Activated effector memory CD4-positive, alpha-beta T cell treated with Interleukin-2 at 50 U/mL for 16 hours (primary cell): ENCODE measurements at places on chromosomes 6 and 20.

GRCh38 chr20:62807444-62808210, 3.0 kb downstream of the OGFR start:
- no peak for DNase-seq

DNA sequence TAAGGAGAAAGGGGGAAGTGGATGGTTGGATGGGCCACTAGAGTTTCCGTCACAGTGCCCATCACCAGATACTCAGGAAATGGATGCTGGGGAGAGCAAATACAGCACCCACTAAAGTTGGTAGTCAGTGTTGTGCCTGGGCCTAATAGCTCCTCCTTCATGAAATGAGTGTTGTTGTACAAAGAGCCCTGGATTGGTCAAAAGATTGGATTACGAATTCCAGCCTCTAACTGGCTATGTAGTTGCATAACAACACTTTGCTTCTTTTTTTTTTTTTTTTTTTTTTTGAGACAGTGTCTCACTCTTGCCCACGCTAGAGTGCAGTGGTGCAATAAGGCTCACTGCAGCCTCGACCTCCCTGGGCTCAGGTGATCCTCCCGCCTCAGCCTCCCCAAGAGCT, 27.4 kb downstream of the KCNG1 start:
- no peak for DNase-seq

GRCh38 chr6:155448668-155449449, 6.8 kb downstream of the NOX3 start:
- DNase-seq: no peak

DNA sequence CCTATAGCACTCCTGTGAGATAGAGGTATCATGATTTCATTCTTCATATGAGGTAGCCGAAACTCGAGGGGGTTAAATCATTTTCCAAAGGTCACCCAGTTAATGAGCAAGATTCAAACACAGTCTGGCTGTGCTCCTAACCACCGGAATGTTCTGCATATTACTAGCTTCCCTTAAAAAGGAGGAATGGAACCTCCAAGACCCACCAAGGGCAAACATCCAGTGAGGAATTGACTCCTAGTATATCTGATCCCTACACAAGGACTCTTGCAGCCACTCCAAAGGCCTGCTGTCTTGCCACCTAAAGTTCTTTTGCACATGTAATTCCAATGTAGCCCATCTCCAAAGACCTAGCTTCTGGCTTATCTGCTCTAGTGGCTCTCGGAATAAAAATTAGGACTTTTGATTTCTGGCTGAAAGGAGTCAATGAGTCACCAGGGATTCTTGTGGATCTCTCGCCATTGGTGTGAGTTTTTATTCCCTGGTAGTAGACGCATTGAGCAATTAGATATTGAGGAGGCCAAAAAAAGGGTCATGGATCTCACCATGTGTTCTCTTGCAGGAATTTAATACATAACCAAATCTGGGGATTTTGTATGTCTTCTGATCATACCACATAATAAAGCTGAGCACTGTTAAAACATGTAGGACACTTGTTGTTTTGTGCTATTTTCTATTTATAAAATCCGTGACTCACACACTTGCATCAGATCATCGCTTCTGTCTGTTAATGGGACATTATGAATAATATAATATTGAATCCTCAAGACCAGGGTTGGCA, 9.1 kb downstream of the BCAS1 start:
- DNase-seq: no peak

DNA sequence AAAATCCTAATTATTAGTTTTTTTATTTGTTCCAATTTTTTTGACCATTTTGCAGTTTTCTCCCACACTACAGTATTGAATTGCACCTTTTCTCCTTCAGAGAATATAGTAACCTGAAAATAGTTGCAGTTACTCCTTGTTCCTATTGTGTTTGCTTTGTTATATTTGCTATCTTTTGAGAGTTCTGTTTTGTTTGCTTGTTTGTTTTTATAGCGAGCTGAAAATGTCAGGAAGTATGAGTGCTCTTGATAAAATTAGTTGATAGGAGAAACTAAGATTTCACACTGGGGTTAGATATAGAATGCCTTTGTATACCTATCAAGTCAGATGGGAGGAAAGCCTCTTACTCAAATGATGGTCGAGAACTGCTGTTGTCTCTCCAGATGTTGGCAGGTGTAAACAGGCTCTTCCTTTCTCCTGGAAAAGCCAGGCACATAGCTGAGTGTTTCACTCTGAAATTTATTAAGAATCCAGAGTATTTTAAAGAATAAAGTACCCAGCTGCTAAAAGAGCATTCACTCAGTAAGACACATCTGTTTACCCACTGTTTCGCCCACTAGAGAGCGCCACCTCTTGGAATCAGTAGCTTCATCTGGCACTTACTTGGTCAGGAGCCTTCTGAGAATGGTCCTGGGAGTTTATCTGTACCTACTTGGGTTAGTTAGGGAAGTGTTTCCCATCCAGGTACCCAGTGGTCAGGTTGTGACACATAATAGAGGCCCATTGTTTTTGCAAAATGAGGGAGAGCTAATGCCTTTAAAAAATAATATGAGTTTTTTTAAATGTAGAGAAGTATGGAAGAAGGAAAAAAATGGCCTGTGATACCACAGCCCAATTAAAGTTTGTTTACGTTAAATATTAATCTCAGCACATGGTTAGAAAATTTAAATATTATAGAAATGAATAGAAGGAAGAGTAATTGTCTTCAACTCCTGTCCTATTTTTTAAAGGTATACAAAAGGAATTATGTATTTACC, 11.2 kb downstream of the NT5DC1 start:
- no peak for DNase-seq

DNA sequence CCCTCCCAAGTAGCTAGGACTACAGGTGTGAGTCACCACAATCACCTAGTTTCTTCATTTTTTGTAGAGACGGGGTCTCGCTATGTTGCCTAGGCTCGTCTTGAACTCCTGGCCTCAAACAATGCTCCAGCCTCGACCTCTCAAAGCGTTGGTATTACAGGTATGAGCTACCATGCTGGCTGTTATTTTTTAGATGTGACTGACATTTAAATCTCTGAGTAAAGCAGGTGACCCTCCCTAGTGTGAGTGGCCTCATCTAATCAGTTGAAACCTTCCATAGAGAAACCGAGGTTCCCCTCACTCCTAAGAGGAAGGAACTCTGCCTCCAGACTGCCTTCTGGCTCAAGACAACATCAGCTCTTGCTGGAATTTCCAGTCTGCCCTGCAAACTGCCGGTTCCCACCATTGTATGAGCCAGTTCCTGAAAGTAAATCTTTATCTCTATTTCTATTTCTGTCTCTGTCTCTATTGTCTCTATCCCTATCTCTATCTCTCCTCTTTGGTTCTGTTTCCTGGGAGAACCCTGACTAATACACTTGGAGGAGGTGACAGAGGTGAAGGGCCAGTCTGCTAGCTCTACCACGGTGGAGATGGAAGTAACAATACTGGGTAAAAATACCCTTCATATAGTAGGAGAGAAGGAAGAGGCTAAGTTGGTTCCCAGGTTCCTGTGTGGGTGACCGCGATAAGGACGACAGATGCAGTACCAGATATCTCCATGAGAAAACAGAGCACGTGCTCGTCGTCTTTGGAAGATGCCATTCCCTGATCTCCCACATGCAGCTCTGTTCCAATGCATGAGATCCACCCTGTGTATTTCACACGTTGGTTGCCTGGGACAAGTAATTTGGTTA, 81.0 kb downstream of the MYB start:
- DNase-seq: no peak

- DNase-seq: no peak
Measured at GRCh38 chr6:143058987-143059386, 1.7 kb upstream of the AIG1 start.

DNA sequence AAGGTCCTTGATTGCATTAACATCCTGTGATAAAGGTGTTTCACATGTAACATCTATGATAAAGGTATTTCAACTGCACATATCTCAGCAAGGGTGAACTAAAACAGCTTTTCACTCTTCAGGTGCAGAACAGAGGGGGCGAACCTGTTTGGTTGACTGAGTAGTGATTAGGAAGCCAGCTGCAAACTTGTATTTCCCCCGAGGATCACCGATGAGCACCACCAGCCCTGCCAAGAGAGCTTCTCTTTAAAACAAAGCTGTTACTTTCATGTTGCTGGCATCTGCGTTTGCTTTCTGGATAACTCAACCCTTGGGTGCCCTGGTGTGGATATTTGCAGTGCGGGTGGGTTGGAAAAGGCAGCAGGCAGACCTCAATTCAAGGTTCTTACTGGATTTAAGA, 39.6 kb downstream of the JAG1 start:
- no peak for DNase-seq

DNA sequence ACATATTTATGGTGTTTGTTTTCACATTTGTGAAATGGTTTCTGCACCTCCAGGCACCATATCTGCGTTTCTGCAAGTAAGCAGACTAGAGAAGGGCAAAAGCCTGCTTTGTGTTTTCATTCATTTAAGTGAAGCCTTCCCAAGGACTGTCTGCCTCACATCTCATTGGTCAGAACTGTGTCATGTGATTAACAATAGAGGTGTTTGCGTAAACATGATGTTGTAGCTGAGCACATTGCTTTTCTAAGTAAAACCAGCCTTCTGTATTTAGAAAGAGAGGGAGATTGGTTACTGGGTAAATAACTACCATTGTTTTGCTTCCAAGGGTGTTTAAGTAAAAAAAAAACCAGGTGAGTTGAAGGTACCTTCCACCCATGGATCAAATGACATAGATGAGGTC, 39.7 kb downstream of the SH3BGRL2 start:
- DNase-seq: no peak

DNA sequence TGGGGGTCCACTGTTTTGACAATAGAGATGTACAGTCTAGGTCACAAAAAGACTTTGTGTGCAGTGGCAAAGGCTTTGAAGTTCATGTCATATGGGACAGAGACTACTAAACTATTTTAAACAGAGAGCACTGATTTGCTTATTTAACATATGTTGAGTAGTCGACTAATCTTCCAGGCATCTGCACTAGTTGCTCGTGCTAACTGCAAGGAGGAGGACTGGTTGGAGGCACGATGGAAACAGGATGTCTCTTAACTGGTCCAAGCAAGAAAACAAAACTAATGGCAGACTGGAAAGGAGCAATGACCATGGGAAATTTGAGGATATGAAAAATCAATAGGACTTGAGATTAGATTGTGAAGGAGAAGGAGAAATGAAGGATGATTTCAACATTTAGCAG, 28.5 kb upstream of the ERVFRD-1 start:
- DNase-seq: no peak

GRCh38 chr6:156985309-156985708, 208.1 kb downstream of the ARID1B start:
- DNase-seq: no peak

- no peak for DNase-seq
Measured at GRCh38 chr6:53641348-53641747, 24.2 kb downstream of the KLHL31 start.
